Head of caudate nucleus (tissue), 42 donors: ENCODE measurements at places on chromosomes 13 and 19.

DNA sequence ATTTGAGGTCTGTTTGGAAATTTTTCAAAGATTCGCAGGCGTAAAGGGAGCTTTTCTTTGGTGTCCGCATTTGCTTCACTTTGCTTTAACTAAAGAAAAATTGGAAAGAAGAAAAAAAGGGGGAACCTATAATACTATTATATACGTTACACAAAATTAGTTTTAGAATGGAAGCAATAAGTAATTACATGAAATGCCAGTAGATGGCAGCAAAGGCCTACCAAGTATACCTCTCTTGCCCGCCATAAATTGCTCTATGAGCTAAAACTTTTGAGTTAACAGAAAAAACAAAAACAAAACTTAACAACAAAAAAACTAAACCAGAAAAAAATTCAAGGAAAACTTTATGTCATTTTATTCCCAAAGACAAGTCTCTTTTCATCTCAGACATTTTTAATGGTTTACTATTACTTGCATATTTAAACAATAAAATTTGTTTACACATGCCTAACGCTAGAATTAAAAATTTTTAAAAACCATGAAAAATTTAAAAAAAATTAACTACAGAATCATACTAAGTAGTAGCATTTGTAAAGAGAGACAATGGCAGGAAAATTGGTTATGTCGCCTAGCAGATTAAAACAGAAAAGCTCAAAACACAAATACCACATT, 271.4 kb downstream of the NALCN start:
- no peak for DNase-seq

DNA sequence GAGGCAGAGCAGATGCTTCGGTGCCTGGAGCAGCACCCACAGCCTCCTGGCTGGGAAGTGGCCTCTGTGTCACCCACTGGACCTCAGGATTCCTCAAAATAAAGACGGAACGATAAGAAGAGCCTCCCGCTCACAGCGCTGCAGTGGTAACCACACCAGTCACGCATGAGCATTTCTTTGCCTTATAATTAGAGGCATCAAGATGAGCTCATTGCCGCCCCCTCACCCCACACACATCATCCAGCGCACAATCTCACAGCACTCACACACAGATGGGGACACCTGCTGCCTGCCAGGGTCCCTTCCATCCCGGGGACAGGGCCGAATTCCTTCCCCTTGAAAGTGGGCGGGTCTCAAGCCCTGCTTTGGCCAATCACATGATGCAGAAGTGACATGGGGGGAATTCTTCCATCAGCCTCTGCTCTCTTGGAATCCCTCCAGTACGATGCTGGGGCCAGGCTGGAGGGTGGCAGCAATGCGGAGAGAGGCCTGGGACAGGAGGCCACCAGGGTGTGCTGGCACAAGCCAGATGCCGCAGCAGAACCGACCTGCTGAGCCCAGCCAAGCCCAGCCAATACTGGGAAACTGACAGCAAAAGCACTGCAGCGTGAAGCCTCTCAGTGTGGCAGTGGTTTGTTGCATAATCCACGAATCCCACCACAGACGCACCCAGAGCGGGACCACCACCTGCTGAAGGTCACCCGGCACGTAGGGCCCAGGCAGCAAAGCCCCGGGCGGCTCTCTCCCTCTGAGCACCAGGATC, 16.0 kb downstream of the PIP5K1C start:
- peak; percentile 71 for DNase-seq

GRCh38 chr13:111337206-111337605, 16.8 kb downstream of the TEX29 start:
- DNase-seq: no peak

DNA sequence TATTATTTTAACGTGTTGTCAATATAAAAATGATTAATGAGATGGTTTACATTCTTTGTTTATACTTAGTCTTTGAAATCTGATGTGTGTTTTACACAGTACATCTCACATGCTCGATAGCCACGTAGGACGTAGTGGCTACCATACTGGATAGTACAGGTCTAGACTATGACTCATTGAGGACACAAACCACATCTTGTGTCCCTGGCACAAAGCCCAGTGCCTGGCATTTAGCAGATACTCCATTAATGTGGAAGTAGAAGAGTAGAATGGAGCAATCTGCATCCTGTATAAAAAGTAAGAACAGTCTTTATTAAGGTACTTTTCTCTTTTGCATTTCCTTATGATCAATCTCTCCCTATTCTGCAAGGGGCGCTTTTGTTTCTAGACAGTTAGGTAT, 49.0 kb upstream of the FRY start:
- no peak for DNase-seq

DNA sequence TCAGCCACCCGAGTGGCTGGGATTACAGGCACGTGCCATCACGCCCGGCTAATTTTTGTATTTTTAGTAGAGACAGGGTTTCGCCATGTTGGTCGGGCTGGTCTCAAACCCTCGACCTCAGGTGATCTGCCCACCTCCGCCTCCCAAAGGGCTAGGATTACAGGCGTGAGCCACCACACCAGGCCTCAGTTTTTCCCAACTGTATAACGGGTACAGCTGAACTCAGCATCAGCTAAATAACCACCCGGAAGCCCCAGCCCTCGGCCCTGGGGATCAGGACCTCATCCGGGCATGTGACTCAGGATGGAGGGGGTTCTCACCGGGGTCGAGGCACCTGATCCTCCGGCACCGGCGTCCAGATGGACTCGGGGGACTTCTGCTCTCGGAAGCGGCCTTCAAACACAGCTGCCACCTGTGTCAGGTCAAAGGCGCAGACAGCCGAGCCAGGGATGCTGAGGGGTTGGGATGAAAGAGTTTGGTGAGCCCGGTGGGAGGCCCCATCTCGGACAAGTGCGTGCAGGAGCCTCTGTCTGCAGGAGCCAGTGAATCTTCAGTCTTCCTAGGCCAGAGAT, 8.9 kb downstream of the SEMA6B start:
- no peak for DNase-seq

DNA sequence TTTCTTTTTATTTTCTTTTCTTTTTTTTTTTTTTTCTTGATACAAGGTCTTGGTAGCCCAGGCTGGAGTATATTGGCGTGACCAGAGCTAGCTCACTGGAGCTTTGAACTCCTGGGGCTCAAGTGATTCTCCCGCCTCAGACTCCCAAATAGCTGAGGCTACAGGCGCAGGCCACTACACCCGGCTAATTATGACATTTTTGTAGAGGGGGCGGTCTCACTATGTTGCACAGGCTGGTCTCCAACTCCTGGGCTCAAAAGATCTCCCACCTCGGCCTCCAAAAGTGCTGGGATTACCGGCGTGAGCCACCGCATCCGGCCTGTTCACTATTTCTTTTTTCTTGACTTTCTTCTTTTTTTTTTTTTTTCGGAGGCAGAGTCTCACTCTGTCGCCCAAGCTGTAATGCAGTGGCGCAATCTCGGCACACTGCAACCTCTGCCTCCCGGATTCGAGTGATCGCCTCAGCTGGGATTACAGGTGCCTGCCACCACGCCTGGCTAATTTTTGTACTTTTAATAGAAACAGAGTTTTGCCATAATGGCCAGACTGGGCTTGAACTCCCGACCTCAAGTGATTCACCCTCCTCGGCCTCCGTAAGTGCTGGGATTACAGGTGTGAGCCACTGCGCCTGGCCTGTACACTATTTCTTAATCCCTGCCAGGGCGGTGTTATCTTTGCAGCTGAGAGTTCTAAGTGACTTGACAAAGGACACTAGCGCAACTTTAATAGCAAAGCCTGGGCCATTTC, 37.1 kb upstream of the LSM14A start:
- no peak for DNase-seq

GRCh38 chr13:78499802-78500201, 103.5 kb downstream of the POU4F1 start:
- DNase-seq: no peak

DNA sequence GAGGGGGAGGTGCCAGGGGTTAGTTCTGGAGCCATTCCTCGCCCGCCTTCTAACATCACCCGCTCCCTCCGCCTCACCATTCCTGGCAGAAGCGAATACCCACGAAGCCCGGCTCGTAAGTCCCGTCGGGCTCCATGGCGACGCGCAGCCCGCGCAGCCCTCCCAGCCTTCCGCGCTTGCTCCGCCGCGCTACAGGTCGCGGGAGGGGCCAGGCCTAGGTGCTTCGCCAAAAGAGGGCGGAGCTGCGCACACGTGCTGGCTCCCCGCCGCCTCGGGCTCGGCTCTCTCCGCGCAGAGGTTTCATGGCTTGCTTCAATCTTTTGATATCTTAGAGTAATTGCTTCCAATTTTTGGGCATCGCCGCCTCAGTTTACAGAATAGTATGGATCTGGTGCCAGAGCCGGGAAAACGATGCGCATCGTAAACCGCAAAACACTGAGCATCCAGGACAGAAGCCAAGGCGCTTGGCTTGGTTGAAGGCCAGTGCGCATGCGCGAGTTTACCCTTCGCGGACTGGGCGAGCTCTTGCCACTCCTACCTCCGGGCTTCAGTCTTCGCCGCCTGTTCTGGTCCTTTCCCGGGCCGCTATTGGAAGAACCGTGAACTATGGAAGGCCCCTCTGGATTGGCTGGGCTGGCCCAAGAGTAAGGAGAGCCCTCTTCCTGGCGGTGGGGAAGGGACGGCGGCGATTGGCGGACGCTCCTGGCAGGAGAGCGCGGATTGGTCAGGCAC, at the start of gene POLR2I:
Gene POLR2I (minus strand): TSS at position 155 of the 732 bp plus-strand sequence. CDS start 19 bp downstream, at position 136.
- DNase-seq: peak; percentile 98

GRCh38 chr19:7869453-7869909, 4.7 kb downstream of the PRR36 start:
- no peak for DNase-seq

GRCh38 chr13:31168166-31168565, 6.5 kb upstream of the HSPH1 start:
- no peak for DNase-seq

- DNase-seq: no peak
Observed at GRCh38 chr19:1522838-1523237, 1.0 kb upstream of the PLK5 start.

- DNase-seq: no peak
Observed at GRCh38 chr13:43006893-43007631, 15.0 kb upstream of the EPSTI1 start.

DNA sequence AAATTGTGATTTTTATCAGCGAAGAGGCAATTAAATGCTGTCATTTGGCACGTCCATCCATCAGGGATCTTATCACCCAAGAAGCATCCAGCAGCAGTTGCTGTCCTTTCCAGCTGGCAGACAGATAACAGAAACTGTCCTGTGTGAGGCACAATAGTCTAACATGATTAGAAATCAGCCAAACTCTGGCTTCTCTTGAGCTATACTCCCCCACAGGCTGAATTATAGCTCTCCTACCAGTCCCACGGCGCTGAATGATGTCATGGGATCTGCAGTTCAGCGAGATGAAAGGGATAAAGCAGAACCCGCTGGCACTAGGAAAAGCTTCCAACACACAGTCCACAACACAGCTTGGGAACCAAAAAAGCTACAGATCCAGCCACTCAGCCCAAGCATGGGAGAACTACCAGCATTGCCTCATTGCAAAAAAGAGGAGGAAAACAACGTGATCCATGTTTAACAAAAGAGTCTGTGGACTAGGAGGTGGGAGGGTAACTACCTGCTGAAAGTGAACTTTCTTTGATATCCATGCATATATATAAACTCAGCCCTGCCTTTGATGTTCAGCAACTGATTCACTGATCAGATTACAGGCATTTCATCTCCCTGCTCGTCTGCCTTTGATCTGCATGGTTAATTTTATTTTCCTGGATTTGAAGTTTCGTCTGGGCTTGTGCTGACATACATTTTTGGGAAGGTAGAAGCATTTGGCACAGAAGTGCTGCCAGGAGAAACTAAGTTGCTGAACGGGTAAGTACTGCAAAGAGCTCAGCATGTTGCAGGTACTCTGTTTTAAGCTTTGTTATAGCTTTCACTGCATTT, at the start of gene TNFRSF19:
Gene TNFRSF19 (plus strand): TSS at position 314 of the 822 bp plus-strand sequence. CDS start 19,772 bp downstream, outside the sequence.
- no peak for DNase-seq

DNA sequence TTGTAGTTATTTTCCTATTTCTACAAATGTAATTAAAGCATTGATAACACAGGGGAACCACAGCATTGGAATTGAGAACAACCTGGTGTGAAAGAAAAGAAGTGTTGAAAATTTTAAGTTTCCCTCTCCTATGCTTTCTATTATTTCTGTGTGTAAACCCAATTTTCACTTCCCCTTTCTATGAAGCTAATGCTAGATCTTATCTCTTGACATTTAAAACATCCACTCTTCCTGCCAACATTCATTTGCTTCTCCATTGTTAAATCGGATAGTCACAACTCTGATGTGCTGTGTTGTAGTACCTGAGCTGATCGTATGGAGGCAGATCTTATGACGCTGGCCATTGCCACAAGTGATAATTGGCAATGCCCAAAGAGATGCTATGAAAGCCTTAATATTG, 203.0 kb downstream of the ITGBL1 start:
- no peak for DNase-seq

GRCh38 chr13:99260216-99260615, 2.0 kb upstream of the GPR18 start:
- no peak for DNase-seq

DNA sequence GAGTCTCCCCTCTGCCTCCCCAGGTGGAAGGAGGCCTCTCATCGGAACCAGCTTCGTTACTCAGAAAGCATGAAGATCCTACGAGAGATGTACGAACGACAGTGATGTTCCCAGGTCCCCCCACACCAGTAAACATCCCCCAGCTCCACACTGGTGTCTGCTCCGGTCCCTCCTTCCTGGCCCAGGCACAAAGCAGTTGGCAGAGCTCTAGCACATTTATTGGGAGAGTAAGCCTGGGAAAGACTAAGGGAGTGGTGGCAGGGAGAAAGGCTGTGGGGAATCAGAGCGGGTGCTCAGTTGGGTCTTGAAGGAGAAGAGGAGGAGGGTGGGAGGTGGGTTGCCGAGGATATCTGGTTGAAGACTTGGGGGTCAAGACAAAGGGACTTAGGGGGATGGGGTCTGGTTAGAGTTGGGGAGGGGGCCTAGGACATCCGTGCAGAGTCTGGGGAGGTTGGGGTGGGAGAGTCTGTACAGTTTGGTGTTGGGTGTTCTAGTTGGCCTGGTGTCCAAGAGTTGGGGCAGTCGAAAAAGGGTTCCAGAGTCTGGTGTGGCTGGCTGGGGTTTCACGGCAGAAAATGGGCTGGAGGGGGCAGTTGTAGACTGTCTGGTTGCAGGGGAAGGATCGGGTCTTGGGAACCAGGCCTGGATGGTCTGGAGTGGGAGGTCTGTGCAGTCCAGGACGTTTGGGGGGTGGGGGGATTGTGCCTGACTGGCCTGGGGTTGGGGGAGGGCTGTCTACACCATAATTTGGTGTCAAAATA, 2.3 kb downstream of the HSPB6 start:
- no peak for DNase-seq

DNA sequence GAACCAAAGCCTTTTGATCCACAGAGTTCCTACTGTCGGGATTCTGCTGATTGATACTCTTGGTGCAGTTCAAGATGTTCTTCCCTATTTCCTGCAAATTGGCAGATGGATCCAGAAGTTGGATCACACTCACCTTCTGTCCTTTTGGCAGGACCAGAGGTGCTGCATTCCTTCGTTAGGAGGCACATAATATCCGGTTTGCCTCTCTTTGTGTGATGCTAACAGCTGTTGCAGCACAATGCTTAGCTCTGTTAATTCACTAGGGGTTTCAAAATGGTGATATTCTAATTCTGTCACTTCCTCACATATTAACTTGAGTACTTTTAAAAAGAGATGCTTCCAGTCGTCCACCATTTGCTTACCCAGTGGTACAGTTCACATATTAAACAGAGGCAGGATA, 15.2 kb upstream of the CHST8 start:
- no peak for DNase-seq

- DNase-seq: no peak
Observed at GRCh38 chr13:39159846-39160370, 121.7 kb downstream of the NHLRC3 start.
